ENCODE measurements at places on chromosomes 12 and 14. TPM values are rescaled to one million over a fixed set of nuclear protein-coding genes. Genes with fewer than 3 reads are reported as not detected.

The NYNRIN gene
- 11.6 TPM for total RNA-seq

DNA sequence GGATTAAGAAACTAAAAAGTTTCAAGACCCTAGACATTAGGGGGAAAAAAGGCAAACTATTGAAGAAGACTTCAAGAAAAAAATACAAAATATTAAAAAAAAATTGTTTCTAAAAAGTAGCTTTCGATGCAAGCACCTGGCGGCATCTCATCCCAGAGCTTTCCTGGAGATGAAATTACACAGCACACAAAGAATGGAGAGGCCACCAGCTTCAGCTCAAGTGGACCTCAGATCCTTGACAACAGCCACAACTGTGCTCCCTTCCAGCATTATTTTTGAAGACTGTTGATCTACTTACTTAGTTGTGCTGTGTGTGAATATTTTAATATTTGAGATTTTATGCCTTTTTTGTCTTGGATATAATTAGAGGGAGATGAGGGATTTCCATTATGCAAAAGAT is 479.0 kb downstream of the GLT1D1 start:
- no peaks in the 10 kb centered on the region for H3K4me1 ChIP-seq
- H3K36me3 ChIP-seq, result no peaks in the 10 kb centered on the region
- no peak overlapping the region for H3K27ac ChIP-seq

DNA sequence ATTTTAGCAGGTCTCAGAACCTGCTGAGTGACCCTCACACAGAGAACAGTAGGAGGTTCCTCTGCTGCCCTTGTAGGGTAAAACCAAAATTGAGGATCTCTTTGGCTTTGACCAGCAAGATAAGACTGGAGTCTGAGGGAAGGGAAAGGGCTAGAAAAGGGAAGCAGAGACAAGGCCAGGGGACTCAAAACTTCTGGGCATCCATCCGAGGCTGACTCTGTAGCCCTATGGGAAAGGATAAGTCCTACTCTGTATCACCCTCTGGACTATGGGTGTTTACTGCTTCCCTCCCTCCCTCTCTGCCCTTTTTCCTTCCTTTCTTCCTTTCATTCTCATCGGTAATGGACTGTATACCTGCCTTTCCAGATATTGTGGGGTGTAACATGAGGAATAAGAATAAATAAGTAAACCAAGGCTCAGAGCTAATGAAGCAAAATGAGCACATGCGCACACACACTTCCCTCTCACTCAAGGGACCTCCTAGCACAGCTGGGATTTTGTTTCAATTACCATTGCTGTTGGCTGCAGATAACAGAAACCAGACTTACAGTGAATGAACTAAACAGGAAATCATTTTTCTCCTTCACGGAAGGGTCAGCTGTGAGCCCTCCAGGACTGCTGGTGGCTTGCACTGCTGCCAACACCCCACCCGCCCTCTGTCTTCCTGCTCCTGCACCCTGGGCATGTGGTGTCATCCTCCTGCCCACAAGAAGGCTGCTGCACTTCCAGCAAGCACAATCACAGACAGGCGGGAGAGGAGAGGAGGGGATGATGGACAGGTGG is 404.4 kb upstream of the CCDC196 start:
- no peaks in the 10 kb centered on the region for H3K4me1 ChIP-seq
- H3K27ac ChIP-seq, result no peak overlapping the region
- H3K36me3 ChIP-seq, result no peaks in the 10 kb centered on the region
- DNase-seq, result no peak

The ABHD12B gene
- not detected for total RNA-seq

DNA sequence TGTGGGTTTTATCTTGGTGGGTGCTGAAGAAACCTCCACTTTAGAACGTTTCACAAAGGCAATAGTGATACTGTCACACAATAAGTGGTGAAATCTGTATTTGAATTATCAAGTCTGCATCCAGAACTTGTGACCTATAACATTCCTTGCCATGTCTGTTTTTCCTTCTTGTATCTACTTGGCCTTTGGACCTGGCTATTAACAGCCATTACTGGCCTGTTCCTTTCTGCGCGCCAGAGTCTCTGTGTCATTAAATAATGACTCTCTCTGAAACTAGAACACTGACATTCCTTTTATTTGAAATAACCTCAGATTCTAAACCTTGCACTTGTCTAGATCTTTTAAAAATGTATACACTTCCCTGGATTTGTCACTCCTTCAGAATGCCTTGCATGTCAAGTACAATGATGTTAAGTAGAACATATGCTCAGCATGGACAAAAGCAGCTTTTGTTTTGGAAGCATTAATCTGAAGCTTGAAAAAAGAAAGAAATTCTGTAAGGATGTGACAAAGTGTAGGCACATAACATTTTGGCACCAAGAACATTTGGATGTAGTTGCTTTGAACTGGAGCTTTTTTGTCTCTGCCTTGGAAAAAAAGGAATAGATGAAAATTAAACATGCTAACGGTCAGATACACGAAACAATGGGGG is 95.5 kb upstream of the RPL10L start:
- no peaks in the 10 kb centered on the region for H3K36me3 ChIP-seq
- DNase-seq, result no peak
- H3K4me1 ChIP-seq, result no peaks in the 10 kb centered on the region
- H3K27me3 ChIP-seq, result no peaks in the 10 kb centered on the region
- no peak overlapping the region for H3K27ac ChIP-seq

DNA sequence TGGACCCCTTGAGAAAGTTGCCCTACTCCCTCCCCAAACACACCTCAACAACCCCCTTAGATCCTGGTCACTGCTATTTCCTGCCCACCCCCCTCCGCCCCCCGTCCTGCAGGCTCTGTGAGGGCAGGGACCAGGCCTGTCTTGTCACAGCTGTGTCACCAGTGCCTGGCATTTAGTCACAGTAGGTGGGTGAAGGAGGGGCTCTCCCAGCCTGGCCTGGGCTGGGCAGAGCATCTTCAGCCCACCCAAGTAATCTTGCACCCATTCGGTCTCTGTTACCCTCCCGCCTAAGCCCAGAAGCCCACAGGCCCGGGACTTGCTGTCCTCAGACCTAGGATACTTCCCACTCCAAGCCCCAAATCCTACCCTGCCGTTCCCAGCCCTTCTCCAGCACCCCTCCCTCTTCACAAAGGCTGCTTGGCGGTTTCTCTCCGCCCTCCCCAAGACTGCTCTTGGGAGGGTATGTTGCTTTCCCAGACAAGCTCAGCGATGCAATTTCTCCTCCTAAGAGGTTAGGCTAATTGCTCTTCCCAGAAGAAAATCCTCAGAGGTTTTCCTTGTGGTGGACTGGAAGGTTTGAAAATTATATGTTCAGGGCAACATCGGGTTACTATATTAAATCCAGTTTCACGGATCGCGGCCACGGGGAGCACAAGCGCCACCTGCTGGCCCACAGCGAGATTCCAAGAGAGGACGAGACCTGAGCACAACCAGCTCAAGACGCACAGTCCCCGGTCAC is 50.8 kb upstream of the ZFP36L1 start:
- peaks cover 6% of the 10 kb centered on the region for H3K4me1 ChIP-seq
- peak overlapping the region; percentile 61 for H3K4me3 ChIP-seq
- H3K36me3 ChIP-seq, result peaks cover 10% of the 10 kb centered on the region
- H3K27ac ChIP-seq, result no peak overlapping the region
- no peaks in the 10 kb centered on the region for H3K27me3 ChIP-seq

The TMEM121 gene
- total RNA-seq, result 5.5 TPM

The DLK1 gene
- not detected for total RNA-seq

The SLC38A4 gene
- total RNA-seq, result 0.14 TPM

The FAM186B gene
- total RNA-seq, result 0.54 TPM

- H3K36me3 ChIP-seq, result no peaks in the 10 kb centered on the region
- H3K27ac ChIP-seq, result no peak overlapping the region
- no peak for DNase-seq
- H3K27me3 ChIP-seq, result no peaks in the 10 kb centered on the region
- H3K4me1 ChIP-seq, result peaks cover 9% of the 10 kb centered on the region
Observed at GRCh38 chr12:24814379-24815113, 134.4 kb downstream of the BCAT1 start.

DNA sequence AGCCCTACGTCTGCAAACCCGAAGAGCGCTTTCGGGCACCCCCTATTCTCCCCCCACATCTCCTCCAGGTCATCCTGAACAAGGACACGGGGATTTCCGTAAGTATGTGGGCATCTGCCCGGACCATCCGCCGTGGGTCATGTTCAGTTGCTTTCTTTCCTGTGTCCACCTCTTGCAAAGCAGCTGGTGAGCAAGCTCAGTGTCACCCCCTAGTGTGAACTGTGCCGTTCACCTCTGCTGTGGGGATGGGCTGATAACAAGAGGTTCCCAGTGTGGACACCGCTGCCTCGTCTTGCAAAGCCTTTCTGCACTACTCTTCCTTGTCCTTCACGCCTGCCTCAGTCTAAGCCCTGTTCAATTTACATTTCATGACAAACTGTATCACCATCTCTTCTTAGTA is 8.6 kb downstream of the PRKAB1 start:
- peaks cover 71% of the 10 kb centered on the region for H3K36me3 ChIP-seq
- no peak overlapping the region for H3K4me3 ChIP-seq
- no peak for DNase-seq
- H3K27me3 ChIP-seq, result no peaks in the 10 kb centered on the region

The MYH7 gene
- not detected for total RNA-seq

DNA sequence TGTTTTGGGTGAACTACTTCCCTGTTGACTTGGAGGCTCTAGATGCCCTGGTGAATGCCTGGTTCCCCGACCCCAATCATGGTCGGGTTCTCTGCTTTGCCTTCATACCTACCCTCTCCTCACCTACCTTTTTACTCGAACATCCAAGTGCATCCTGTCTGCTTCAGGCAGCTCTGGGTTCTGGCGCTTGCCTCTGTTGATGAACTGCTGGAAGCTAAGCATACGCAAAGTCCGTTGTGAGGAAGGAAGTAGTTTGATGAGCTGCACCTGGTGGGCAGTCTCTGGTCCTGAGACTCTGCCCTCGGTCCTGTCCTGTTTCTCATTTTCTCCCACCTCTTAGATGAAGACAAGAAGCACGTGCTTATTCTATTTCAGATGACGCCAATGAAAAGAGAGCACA is 13.6 kb downstream of the KCNH3 start:
- no peaks in the 10 kb centered on the region for H3K27me3 ChIP-seq
- H3K36me3 ChIP-seq, result peaks cover 9% of the 10 kb centered on the region
- H3K27ac ChIP-seq, result no peak overlapping the region
- DNase-seq, result no peak

DNA sequence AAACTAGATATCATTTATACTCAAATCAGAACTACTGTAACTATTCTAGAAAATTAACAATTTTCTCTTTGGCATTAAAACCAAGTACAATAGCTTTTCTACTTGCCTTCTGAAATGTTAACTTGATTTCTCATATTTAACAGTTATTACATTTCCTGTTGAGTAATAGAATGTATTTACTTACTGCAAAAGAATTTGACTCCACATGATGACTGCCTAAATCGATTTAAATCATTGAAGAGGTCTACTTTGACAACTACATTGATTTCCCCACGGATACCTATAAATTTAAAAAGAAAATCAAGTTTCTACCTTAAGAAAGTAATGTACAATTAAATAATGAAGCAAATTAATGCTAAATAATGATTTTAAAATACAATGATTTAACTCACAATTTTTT is 18.9 kb downstream of the C2CD5 start:
- H3K4me1 ChIP-seq, result no peaks in the 10 kb centered on the region
- no peaks in the 10 kb centered on the region for H3K27me3 ChIP-seq
- no peak for DNase-seq

The VRTN gene
- total RNA-seq, result not detected

The CCDC175 gene
- total RNA-seq, result 0.78 TPM

- no peak overlapping the region for H3K4me3 ChIP-seq
- H3K27ac ChIP-seq, result no peak overlapping the region
- H3K27me3 ChIP-seq, result no peaks in the 10 kb centered on the region
- no peaks in the 10 kb centered on the region for H3K4me1 ChIP-seq
Observed at GRCh38 chr14:51283402-51284085, 43.5 kb downstream of the TMX1 start.

DNA sequence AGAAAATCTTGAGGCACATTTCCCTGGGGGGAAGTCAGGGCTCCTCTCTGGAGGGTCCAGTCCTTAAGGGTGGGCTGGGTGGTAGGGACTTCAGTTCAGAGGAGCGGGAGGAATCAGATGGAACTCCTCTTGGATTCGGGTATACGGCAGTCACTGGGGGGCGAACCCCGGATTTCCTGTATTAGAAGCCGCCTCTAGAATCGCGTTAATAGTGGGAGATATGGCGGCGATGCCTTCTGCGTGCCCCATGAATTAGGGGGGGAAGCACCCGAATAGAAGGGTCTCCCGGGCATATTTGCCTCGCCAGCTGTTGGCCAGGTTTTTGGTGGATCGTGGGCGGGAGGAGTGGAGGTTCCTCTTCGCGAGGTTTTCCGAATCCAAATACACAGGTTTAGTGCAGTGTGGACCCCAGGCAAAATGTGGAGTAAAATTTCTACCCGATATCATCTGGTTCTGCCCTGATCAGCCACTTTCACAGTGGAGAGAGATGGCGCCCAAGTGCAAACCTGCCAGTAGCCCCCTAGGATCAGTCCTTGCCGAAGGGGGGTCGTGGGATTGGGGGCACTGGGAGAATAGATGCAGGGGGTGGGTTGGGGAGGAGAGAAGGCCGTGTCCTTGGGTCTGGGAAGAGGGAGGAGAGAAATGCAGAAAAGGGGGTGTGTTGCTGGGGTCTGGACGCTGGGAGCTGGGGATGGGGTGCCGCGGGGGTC is 628 bp downstream of the MEG3 start:
- DNase-seq, result no peak
- H3K36me3 ChIP-seq, result no peaks in the 10 kb centered on the region
- H3K4me1 ChIP-seq, result no peaks in the 10 kb centered on the region

The FOXN3 gene
- 141 TPM for total RNA-seq

- H3K36me3 ChIP-seq, result no peaks in the 10 kb centered on the region
- H3K27ac ChIP-seq, result peak overlapping the region; percentile 91
- no peak for DNase-seq
- peaks cover 24% of the 10 kb centered on the region for H3K4me1 ChIP-seq
Observed at GRCh38 chr12:92927436-92928281, 1.4 kb downstream of the EEA1 start.

The SERPINA3 gene
- 140 TPM for total RNA-seq

- DNase-seq, result no peak
- no peaks in the 10 kb centered on the region for H3K36me3 ChIP-seq
- H3K4me1 ChIP-seq, result peaks cover 9% of the 10 kb centered on the region
- H3K27me3 ChIP-seq, result no peaks in the 10 kb centered on the region
- H3K27ac ChIP-seq, result no peak overlapping the region
Observed at GRCh38 chr12:88546226-88546625, 34.0 kb downstream of the KITLG start.

The PIWIL1 gene
- total RNA-seq, result not detected

GRCh38 chr14:51512316-51512715 is 139.4 kb upstream of the FRMD6 start:
- no peaks in the 10 kb centered on the region for H3K36me3 ChIP-seq
- no peak for DNase-seq
- no peak overlapping the region for H3K27ac ChIP-seq
- no peak overlapping the region for H3K4me3 ChIP-seq
- no peaks in the 10 kb centered on the region for H3K27me3 ChIP-seq
- H3K4me1 ChIP-seq, result peaks cover 29% of the 10 kb centered on the region

The GPR33 gene
- total RNA-seq, result not detected

The PNMA1 gene
- 37.4 TPM for total RNA-seq

All from thoracic aorta (tissue), 2 donors.